ENCODE measurements at places on chromosomes 7 and 10.
A peak's percentile ranks its signal among the peaks of the same experiment; 100 is the strongest.

DNA sequence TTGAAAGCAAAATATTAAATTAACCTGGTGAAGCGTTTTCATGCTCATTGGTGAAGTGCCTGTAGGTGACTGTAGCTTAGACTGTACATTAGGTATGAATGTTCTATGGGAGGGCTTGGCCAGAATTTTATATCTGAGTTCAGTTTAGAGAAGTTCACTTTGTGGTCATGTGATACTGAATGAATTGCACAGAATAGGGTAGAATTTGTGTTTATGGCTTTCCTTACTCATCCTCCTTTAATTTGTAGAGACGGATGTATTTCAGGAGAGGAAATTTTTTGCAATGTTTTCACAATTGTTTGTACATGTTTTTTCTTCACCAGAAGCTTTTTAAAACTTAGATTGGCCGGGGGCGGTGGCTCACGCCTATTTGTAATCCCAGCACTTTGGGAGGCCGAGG is 32.3 kb downstream of the REEP3 start:
- no peak for DNase-seq

GRCh38 chr7:130276796-130277762 is 10.4 kb downstream of the CPA2 start:
- DNase-seq: no peak

DNA sequence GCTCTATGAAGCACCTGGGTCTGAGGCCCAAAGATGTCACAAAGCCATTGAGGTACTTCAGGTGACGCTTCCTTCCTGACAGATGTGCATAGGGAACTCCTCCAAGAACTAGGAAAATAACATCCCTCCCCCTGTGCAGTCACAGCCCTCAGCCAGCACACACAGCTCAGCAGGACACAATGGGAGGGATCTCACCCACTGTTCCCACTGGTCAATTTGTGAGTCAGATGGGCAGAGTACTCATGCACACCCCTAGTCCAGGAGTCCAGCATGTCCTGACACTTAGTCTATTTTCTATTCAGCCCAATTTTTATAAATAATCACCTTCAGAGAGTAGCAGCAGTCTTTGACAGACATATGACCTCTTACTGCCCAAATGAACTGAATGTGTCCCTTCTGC is 60.7 kb upstream of the PFKP start:
- DNase-seq: no peak

DNA sequence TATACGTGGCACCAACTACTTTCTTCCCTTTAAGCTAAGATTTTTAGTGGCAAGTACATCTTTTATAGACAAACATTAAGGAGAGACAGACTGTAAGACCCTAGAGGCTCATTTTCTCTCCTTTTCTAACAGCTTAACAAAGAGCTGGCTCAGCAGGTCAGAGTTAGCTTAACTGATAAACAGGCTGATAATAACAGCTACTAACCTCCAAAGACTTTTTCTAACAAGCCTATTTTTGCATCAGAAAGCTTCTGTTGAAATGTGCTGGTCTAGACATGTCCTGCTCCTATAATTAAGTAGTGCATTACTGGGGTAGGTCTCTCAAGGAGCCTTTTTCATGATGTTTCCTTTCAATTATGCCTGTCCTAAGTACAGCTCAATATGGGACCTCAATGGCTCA is 238.2 kb upstream of the FAM3C start:
- no peak for DNase-seq

GRCh38 chr10:70843776-70844489 is 28.2 kb downstream of the SGPL1 start:
- no peak for DNase-seq

GRCh38 chr7:141369422-141369821 is 181.8 kb upstream of the AGK start:
- DNase-seq: no peak

DNA sequence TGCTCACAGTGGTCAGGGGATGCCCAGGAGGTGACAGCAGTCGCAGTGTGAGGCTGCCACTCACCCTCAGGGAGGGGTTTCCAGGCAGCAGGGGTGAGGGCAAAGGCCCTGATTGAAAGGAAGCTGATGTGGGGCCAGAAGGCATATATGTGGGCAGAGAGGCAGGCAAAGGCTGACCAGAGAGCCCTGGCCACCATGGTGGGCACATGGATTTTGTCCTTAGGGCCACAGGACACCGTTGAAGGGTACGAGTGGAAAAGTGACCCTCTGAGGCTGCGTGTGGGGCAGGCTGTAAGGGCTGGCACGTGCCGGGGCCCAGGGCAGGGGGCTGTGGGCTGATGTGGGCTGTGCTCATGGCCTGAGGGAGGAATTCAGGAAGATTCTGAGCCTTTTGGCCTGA is 57.5 kb upstream of the ZNF32 start:
- no peak for DNase-seq

DNA sequence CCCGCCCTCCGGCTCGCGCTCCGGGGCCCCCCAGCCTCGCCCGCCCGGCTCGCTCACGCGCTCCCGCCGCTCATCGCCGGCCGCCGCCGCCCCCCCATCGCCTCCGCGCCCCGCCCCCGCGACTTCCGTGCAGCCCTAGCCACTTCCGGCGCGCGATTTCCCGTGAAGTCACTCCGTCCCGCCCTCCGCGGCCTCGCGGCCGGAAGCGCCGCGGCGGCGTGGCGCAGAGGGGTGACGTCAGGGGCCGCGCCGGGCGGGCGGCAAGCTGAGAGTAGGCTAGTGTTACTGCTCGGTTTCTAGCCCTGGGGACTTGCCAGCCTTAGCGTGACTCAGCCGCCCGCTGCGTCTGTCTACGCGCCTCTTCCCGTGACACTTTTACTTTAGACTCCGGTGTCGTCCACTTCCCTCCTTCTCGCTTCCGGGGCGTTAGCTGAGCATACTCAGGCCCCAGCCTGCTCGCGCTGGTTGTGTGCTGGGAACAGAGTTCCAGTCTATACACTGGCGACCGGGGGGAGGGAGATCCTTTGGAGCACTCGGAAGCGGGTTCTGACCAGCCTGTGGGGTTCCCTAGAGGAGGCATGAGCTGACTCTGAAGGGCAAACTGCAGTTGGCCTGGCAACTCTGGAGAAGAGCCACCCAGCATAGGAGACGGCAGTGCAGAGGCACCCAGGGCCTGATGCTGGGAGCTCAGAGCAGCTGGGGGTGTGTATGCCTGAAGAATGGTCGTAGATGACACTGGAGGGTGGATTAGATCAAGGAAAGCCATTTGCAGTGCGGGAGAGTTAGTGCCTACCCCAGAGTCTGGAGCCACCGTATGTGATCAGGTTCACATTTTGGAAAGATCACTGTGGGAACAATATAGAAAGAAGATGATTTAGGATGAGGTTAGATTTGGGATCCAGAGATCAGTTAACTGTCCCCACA is at the start of gene PURB:
TSS of gene PURB (minus strand) at position 137 of the 924 bp plus-strand sequence. CDS start 182 bp downstream, outside the sequence.
- DNase-seq: peak; percentile 75

- no peak for DNase-seq
Measured at GRCh38 chr10:101063548-101064414, 2.0 kb downstream of the KAZALD1 start.

- DNase-seq: no peak
Measured at GRCh38 chr10:90960355-90960814, 39.5 kb upstream of the ANKRD1 start.

- no peak for DNase-seq
Measured at GRCh38 chr7:66211429-66211828, 6.3 kb downstream of the TPST1 start.

DNA sequence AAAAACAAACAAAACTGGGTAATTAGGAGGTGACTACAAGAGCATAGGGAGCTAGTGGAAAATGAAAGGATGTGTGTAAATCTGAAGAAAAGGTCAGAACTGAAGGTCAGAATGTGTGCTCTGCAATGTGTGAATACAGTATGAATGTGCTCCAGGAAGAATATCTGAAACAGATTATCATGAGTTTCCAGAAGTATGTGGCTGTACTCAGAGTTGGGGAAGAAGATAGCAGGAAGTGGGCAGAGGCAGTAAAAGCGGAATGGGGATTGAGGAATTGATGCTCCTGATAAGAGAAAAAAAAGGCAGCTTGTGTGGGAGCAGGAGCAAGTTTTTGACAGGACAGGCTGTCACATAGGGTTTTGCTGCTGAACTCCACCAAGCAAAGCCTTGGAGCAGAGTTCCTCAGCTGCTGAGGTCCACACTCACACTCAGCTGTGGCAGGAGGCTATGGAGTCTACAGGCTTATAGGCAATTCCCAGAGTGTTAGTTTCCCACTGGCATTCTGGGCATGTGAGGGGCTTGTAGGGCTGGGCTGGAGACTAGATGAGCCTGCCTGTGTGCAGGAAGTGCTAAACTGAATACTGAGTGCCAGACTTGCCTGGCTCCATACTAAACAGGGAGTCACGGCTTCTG is 22.9 kb downstream of the H2AZ2 start:
- DNase-seq: no peak

- DNase-seq: no peak
Measured at GRCh38 chr7:142519079-142520078, 229.9 kb upstream of the PRSS1 start.

GRCh38 chr10:600234-600633 is 89.2 kb downstream of the DIP2C start:
- no peak for DNase-seq

GRCh38 chr7:66281678-66282590 is 76.8 kb downstream of the TPST1 start:
- DNase-seq: no peak

DNA sequence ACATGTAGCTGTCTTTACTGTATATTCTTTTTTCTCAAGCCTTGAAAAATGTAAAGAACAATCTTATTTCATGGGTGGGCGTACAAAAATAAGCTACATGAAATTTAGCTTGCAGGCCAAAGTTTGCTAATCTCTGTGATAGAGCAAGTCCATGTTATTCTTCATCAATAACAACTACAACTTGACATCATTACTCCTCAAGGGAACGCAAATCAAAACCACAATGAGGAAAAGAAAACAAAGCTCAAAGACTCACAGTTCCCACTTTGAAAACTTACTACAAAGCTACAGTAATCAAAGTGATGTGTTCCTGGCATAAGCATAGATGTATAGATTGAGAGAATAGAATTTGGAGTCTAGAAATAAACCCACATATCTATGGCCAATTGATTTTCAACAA is 62.5 kb downstream of the GNA12 start:
- DNase-seq: no peak

DNA sequence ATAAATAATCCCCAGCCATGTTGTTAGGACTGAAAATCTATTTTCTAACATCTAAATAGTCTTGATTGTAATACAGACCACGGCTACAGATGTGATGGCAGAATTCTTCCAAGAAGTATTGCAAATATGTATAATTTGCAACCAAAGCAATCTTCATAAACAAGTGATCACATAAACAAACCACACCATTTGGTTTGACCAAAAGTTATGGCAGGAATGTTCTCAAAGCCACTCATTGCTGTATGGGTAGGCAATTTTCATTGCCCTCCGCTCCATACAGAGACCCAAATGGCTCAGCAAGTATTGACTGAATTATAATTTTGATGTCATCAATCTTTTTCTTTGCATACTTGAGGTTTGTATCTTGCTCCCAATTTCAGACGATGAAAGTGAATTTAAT is 19.0 kb upstream of the RHOBTB1 start:
- no peak for DNase-seq

DNA sequence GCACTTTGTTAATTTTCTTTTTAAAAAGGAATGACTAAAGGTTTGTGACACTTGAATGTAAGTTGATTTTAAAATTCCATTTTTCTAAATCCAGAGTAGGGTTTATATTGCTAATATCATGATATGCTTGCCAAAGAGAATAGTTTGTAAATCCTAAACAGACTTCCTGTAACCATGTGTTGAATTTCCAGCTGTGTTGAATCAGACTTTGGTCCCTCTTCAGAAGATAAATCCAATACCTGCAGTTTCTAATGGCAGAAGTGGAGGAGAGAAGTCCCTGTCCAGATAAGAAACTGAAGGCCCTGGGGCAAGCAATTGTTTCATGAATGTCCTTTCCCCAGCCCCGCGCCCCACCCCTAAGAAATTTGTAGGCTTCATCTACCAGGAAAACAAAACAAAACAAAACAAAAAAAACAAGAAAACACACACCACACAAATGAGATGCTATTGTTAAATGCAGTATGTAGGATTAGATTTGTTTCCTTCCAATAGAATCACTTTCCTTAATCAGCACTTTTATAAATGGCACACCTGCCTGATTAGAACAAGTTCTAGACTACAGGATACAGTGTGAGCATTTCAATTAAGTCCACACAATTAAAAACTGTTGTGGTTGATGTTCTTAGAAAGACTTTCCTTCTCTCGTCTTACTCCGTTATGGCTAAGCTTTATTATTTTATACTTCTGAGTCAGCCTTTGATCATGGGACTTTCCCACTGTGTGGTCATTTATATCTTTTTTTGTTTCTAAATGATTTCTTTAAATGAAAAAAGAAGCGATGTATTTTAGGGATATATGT is 122.8 kb downstream of the KAT6B start:
- DNase-seq: no peak

Measured in iPS DF 6.9 (cell line).